ENCODE measurements at places on chromosomes 7 and 10. TPM values are rescaled to one million over a fixed set of nuclear protein-coding genes. Genes with fewer than 3 reads are reported as not detected.
A peak's percentile ranks its signal among the peaks of the same experiment; 100 is the strongest.

Gene NACAD
- 5.8 TPM for total RNA-seq

Gene AGMO
- total RNA-seq, result 0.23 TPM

Gene PPP1R17
- total RNA-seq, result 0.36 TPM

Gene C10orf105
- 0.27 TPM for total RNA-seq

Gene NPTX2
- 1.3 TPM for total RNA-seq

Gene SCIN
- total RNA-seq, result 0.11 TPM

Gene LRRTM3
- total RNA-seq, result not detected

Gene RARRES2
- total RNA-seq, result 32.2 TPM

GRCh38 chr7:158313931-158314330 lies 273.7 kb downstream of the PTPRN2 start:
- no peak overlapping the region for H3K27ac ChIP-seq
- no peaks in the 10 kb centered on the region for H3K4me1 ChIP-seq
- H3K27me3 ChIP-seq, result no peaks in the 10 kb centered on the region
- no peak for DNase-seq

DNA sequence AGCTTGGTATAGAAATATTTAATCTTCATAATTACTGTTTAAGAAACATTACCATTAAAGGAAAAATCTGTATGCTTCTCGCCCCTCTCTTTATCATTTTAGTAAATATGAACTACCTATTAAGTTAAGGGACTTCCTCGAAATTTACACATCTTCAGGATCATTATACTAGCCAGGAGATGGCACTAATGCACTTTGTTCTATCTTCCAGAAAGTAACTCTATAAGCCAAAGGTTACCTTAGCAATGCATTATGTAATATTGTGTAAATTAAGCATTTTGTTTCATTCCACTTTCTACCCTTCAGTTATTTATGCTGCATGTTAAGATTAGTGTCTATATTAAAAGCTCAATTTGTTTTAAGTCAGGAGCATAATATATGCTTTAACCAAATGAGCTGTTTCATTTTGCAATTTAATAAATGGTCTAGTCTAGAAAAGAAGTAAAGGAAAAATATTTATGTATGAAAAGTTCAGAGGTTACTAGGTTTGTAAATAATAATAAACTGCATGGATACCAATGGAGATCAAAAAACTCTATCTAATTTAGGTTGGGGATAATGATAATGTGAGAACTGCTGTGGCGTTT lies 128.5 kb downstream of the ANKRD7 start:
- H3K4me3 ChIP-seq, result no peak overlapping the region
- DNase-seq, result no peak
- no peaks in the 10 kb centered on the region for H3K36me3 ChIP-seq
- H3K4me1 ChIP-seq, result no peaks in the 10 kb centered on the region
- H3K27ac ChIP-seq, result no peak overlapping the region

DNA sequence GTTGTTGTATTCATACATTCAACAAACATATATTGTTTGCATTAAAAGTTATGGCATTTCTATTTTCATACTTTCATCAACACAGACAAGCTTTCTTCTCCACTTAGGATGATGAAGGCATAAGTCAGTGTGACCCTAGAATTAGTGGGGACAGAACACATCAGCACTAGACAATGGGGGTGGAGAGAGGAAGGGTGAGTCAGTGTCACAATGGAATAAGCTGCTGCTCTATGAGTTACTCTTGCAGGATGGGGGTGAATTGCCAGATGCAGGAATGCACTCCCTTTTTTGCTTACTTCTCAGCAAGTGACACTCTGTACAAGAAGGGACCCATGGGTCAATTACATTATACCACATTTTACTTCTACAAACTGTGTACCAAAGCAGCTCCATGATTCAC lies 74.0 kb downstream of the DGKI start:
- no peak overlapping the region for H3K27ac ChIP-seq
- H3K4me3 ChIP-seq, result no peak overlapping the region
- no peaks in the 10 kb centered on the region for H3K4me1 ChIP-seq
- H3K36me3 ChIP-seq, result no peaks in the 10 kb centered on the region
- H3K27me3 ChIP-seq, result no peaks in the 10 kb centered on the region

DNA sequence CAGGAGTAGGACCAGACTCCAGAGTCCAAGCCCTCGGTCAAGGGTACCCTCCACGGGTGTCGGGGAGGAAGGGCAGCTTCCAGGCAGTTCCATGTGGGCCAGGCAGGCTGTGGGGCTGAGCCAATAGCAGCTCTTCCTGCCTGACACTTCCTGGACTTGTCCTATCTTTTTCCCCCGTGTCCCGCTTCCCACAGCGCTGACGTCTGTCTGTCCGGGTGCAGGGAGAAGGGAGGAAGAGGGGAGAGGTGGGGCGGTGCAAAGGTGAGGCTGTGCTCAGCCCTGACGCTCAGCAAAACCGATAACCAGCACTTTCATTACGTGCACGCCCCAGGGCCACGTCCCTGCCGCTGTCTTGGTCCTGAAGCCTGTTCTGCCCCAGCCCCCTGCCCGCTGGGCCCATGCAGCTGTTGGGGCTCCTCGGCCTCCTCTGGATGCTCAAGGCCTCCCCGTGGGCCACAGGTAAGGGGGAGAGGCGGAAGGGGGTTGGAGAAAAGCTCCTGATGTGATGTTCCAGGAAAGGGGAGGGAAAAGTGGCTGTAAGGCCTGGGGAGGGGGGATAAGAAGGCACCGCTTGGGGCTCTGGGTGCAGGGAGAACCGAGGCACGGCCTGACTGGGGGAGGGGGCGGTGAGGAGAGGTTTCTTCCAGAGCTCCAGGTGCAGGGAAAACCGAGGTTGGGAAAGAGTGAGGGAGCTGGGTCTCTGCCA lies at the start of gene MUC3A:
Gene MUC3A (plus strand): TSS at position 308 of the 706 bp plus-strand sequence. CDS start 91 bp downstream, at position 399.
- DNase-seq, result peak; percentile 74
- H3K4me1 ChIP-seq, result no peaks in the 10 kb centered on the region
- H3K27me3 ChIP-seq, result no peaks in the 10 kb centered on the region
- no peak within 1 kb of the TSS for H3K4me3 ChIP-seq
- H3K36me3 ChIP-seq, result no peaks in the 10 kb centered on the region

DNA sequence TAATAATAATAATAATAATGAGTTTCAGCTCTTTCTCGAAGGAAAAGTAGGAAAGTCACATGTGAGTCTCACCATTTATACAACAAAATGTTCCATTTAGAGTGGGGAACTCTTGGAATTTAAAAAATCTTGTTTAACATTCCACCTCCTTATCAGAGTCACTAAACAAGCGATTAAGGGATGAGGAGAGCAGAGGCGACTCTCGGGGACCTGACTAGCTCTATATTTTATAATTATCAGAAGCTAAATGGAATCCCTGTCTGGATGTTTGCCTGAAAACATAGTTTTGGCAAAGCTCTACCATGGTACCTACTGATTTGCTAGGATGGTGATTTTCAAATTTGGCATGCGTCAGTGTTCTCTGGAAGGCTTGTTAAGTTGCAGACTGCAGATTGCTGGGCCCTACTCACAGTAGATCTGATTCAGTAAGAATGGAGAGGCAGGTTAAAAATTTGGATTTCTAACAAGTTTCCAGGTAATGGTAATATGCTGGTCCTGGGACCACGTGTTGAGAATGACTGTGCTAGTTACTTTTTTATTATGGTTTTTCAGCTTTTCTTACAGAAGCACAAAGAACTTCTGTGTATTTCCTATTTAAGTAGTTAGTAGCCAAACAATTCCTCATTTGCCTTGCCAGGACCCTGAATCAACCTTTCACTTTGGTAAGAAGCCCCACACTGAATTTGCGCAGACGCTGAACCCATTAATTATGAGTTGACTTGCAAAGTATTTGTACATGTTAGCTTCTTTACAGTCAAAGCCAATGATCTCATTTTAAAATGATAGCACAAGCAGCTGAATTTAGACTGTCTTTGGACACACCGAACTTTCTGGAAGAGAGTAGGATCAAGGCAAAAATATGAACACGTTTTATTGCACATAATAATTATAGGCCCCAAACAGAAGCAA lies 39.5 kb downstream of the CPED1 start:
- no peaks in the 10 kb centered on the region for H3K36me3 ChIP-seq
- no peak overlapping the region for H3K27ac ChIP-seq
- no peaks in the 10 kb centered on the region for H3K27me3 ChIP-seq
- H3K4me1 ChIP-seq, result no peaks in the 10 kb centered on the region
- no peak for DNase-seq
- H3K4me3 ChIP-seq, result peak overlapping the region; percentile 53

DNA sequence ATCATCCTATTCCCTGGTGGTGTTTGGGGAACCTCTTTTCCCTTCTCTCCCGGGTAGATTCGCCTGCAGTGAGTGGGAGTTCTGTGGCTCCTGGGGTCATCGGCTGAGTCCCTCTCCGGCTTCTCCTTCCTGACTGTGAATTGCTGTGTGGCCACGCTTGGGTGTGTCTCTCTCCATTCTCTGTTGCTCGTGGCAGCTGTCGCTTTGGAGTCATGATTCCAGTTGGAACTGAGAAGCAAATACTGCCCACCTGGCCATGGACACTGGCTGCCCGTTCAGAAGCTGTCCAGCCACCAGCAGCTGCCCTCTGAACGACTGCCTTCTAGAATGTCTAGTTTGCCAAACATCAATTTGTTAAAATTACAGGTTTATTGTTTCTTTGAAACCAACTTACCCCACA lies 23.1 kb upstream of the PITRM1 start:
- no peaks in the 10 kb centered on the region for H3K36me3 ChIP-seq
- no peak overlapping the region for H3K4me3 ChIP-seq
- no peaks in the 10 kb centered on the region for H3K27me3 ChIP-seq

DNA sequence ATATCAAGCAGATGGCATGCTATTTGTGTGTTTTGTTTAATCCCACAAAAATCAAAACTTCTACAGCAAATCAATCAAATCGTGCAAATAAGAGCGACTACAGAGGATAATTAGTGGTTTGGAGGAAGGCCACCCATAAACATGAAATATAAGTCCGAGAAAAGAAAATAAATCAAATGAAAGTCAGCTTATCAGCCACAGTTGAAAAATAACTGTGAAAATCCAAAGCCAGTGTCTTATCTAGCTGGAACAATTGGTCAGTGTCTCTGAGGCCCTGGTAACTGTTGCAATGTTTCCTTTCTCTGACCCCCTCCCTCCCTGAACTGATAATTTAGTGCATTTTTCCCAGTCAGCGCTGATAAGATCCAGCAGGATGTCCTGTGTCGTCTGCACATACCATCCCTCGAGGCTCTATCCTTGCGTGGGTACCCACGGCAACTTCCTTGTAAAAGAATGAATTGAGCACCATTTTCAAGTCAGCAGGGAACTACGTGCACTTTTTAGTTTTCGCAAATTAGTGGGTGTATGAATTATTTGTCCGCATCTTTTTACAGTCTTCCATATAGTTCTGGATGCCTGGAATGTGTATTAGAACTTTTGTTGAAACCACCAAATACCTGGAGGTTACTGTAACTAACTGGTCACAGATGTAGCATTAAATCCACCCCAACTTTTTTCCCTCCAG lies 10.8 kb upstream of the JCAD start:
- peaks cover 10% of the 10 kb centered on the region for H3K4me1 ChIP-seq
- peaks cover 31% of the 10 kb centered on the region for H3K27me3 ChIP-seq
- H3K27ac ChIP-seq, result no peak overlapping the region
- no peak overlapping the region for H3K4me3 ChIP-seq
- no peak for DNase-seq
- H3K36me3 ChIP-seq, result no peaks in the 10 kb centered on the region

- no peaks in the 10 kb centered on the region for H3K4me1 ChIP-seq
- peaks cover 88% of the 10 kb centered on the region for H3K36me3 ChIP-seq
- H3K4me3 ChIP-seq, result no peak overlapping the region
- no peak for DNase-seq
Observed at GRCh38 chr10:11326241-11326640, 285.2 kb downstream of the USP6NL start.

DNA sequence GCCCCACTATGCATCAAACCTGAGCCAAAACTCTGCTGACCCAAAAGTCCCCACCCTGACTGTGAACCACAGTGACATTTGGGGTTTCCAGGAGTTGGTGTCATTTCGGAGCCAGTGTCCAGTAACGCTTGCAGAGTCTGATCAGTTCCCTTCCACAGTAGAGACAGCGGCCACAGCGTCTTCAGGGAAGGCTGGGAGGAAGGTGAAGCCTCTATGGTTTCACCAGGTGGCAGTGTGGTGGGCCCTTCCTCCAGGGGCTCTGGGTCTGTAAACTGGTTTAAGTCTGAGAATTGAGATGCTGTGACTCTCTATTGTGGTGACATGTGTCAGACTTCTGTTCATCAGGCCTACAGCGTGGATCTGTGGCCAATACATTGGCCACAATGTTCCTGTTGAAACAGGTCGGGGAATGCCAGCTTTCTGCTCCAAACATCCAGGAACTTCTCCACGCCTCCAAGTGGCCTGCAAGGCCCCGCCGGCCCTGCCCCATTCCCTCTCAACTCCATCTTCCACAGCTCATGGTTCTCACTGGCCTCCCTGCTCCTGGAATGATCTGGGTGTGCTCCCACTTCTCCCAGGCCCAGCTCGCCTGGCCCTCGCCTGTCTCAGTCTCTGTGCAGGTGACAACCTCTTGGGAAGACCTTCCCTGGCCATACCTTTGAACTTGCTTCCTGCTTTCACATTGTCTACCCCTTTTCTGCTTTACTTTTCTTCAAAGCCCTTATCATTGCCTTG lies 124.5 kb upstream of the FAM20C start:
- H3K4me3 ChIP-seq, result no peak overlapping the region
- no peaks in the 10 kb centered on the region for H3K36me3 ChIP-seq
- H3K27me3 ChIP-seq, result no peaks in the 10 kb centered on the region
- H3K4me1 ChIP-seq, result no peaks in the 10 kb centered on the region
- peak; percentile 66 for DNase-seq

- no peaks in the 10 kb centered on the region for H3K27me3 ChIP-seq
- no peak overlapping the region for H3K4me3 ChIP-seq
- H3K27ac ChIP-seq, result no peak overlapping the region
- H3K4me1 ChIP-seq, result peaks cover 7% of the 10 kb centered on the region
- no peak for DNase-seq
Observed at GRCh38 chr7:69717221-69717620, 118.9 kb downstream of the AUTS2 start.

- H3K27ac ChIP-seq, result no peak overlapping the region
- peak; percentile 80 for DNase-seq
- no peak overlapping the region for H3K4me3 ChIP-seq
- peaks cover 9% of the 10 kb centered on the region for H3K4me1 ChIP-seq
Observed at GRCh38 chr10:110556969-110557601, 10.4 kb upstream of the SMC3 start.

- no peaks in the 10 kb centered on the region for H3K4me1 ChIP-seq
- DNase-seq, result no peak
- H3K27ac ChIP-seq, result no peak overlapping the region
- no peak overlapping the region for H3K4me3 ChIP-seq
- no peaks in the 10 kb centered on the region for H3K36me3 ChIP-seq
Observed at GRCh38 chr7:151905766-151906165, 28.9 kb upstream of the PRKAG2 start.

- DNase-seq, result no peak
- no peak overlapping the region for H3K4me3 ChIP-seq
- no peaks in the 10 kb centered on the region for H3K4me1 ChIP-seq
- no peaks in the 10 kb centered on the region for H3K36me3 ChIP-seq
Observed at GRCh38 chr10:58807629-58808022, 295.0 kb downstream of the BICC1 start.

Measured in endodermal cell (in vitro differentiated cells).